ENCODE measurements at places on chromosomes 6 and 20.

DNA sequence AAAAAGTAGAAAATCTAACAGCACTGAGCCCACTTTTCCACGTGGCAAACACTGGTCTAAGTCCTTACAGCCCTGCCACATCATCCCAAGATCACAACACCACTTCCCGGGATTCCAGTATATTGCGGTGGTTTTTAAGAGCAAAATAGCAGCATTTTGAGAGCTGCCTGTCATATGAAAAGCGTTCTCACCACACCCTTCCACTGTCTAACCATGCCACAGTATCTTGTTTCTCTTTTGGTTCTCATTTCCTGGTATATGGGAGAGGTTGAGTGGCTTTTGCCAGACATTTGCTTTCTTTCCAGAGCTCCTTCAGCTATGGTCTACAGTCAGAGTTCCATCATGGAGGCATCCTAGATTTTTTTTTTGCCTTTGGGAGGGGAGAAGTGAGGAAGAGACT lies 243.0 kb downstream of the TSHZ2 start:
- no peak for DNase-seq

DNA sequence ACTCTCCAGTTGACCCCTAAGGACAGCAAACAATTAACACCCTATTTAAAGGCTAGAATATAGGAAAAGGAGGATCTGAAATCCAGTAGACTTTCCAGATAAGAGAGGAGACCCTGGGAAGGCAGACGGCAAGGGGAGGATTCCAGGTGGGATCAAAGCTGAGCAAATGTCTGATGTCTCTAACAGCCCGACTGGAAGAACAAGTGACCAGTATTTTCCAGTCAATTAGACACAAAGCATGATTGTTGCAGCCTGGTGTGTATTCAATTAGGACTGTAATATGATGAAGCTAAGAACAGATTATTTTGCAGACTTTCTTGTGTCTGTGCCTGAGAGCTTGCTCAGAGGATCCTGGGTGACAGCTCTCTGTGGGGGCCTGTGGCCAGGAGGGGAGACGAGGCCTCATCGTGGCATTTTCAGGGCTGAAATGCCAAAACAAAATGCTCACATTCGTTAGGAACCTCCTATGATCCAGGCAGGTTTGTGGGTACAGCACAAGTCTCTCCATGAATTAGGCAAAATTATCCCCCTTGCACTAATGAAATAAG lies 471.8 kb upstream of the AGPAT4 start:
- DNase-seq = no peak

DNA sequence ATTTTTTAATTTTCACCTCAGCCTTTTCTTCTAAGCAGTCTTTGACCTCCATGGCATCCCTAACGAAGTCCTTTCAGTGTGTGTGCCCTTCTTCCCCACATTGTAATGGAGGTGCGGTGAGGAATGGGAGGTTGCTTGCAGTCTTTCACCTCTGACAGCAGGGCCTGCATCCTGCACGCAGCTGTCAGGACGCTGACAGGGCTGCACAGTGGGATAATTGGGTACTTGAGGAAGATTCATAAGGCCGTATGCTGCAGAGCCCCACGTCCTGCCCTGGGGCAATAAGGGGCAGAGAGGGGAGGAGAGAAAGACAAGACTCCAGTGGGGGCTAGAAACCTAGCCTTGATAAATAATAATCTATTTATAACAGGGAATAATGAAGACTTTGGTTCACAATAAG lies 184.7 kb downstream of the SAMD5 start:
- DNase-seq = no peak

DNA sequence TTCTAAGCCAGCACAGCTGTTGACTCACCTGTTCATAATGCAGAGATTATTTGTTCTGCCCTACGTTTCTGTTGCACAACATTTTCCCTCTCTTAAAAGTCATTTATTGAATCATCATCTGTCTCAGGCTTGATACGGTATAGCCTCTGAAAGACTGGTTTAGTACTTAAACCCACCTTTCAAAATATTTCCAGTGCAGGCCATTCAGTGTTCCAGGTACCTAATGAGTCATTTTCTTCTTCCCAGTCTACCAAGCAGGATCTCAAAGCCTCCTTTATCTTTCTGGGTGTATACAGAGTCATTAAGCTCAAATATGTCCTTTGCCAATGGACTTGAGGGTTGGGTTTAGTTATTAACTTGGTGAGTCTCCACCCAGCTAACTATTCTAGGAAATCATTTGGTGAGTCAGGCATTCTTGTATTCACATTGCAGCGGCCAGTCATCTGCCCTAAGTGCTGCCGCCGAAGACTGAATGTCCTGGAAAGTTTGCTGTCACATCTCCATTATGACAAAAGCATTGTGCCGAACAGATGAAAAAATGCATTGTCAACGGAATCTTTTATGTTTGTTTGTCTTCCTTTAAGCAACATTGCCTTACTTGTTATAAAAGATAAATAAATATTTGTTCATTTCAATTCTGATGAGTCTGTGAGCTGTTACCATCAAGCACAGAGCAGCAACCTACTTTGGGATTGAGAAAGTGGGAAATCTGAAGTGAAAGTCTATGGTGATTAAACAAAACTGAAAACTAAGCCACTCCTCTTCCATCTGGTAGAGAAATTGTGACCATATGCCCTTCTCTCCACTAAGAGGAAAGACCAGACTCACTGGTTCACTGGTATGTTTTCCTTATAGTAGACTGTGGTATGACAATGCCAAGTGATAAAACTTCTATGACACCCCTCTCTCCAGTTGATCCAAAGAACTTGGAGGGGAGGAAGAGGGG lies 14.3 kb upstream of the FAM135A start:
- peak; percentile 31 for DNase-seq

- peak; percentile 67 for DNase-seq
These were observed 64.3 kb downstream of the ANKS1A start for GRCh38 chr6:34953061-34954025.

- DNase-seq = no peak
These were observed 737.8 kb upstream of the NRSN1 start for GRCh38 chr6:23388086-23388783.

GRCh38 chr6:14671261-14671681 lies 553.7 kb downstream of the CD83 start:
- DNase-seq = peak; percentile 44

DNA sequence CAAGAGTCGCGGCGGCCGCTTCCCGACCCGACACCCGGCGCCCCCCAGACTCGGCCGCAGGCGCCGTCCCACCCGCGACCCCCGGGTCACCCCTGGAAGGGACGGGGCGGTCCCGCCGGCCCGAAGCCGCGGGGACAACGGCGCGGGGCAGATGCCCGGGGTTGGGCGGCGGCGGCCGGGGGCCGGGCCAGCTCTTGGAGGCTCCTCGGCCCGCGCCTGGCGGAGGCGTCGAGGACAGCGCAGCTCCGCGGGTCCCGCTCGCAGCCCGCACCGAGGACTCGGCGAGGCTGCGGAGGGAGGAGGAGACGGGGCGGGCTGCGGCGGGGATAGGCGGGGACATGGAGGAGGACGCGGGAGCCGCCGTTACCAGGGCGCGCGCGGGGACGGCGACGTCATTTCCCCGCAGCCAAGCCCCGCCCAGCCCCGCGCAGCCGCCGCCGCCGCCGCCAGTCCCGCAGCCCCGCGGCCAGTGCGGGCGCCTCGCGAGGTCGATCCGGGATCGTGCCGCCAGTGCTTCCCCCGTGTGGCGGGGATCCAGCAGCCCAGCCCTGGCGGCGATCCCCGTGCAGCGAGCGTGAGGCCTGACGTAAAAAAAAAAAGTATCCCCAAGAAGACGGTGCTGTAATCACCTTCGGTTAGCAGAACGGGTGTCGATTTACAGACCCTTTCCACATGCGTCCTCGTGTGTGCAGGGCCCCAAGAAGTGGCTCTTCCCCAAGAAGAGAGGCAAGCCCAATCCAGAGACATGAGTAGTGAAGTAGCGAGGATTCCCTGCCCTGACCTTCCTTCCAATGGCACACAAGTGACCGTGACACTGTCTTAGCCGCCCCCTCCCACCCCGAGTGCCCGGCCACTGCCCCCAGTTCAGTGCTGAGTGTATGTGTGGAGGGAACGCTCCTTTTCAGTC lies at the start of gene FAM184A:
TSS of gene FAM184A (minus strand) at position 289 of the 907 bp plus-strand sequence. CDS start 365 bp downstream, outside the sequence.
- peak; percentile 37 for DNase-seq

DNA sequence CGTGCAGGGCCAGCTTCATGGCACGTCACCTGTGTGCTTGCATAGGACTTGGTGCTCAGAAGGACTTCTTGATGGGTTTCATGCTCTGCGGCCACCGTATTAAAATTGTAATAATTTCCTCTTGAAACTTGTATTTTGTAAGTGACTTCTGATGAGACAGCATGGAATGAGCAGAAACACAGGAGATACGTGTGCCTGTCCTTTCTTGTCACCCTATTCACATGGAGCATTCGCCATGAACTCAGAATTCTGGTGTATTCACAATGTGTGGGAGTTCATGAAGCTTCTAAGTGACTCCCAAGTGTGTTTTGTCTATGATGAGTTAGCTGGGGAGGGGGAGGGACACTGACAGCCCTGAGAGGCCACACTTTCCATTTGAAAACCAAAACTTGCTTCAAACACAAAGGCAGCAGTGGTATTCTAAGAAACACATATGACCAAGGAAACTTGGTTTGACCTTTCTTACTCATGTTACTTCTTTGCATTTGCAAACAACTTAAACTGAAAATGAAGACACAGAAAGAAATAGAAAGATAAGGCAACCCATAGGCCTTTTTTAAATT lies 92.1 kb upstream of the NEDD9 start:
- DNase-seq = no peak

GRCh38 chr6:10201606-10202510 lies 213.0 kb downstream of the TFAP2A start:
- DNase-seq = no peak

GRCh38 chr6:126672649-126673048 lies 332.7 kb downstream of the CENPW start:
- DNase-seq = peak; percentile 52

- peak; percentile 90 for DNase-seq
These were observed 77.1 kb downstream of the NINL start for GRCh38 chr20:25508083-25508770.

DNA sequence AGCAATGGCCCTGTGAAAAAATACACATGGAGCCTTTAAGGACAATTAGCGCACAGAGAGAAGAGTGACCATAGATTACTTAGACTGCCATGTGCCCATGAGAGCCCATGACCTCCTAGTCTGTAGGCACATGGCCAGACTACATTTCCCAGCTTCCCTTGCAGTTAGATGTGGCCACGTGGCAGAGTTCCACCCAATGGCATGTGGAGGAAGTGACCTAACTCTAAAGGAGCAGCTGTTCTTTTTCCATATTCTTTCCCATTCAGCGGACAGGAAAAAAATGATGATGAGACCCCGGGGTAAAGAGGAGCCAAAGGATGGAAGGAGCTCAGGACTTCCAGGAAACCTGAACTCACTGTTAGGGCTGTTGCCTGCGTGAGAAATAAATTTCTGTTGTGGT lies 116.6 kb downstream of the CBLN4 start:
- DNase-seq = no peak

DNA sequence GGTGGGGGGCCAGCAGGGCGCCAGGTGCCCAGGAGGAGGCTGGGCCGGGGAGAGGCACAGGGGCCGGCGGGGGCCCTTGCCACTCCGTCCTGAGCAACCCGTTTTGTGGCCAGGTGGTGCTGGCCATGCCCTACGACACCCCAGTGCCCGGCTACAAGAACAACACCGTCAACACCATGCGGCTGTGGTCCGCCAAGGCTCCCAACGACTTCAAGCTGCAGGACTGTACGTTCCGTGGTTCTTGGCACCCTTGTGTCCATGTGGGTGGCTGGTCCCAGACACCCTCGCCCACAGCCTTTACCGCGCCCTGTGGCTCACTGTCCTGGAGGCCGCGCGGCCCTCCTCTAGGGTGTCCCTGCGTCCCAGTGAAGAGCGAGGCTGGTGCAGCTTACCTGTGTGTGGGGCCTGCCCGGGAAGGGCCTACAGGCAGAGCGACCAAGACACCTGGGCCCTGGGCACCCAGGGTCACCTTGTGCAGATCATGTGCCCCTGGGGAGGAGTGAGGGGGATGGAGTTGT lies 28.7 kb downstream of the PYGB start:
- no peak for DNase-seq

GRCh38 chr6:85451565-85452306 lies 1.9 kb downstream of the NT5E start:
- DNase-seq = no peak

GRCh38 chr20:47117773-47118172 lies 223.1 kb downstream of the EYA2 start:
- no peak for DNase-seq

DNA sequence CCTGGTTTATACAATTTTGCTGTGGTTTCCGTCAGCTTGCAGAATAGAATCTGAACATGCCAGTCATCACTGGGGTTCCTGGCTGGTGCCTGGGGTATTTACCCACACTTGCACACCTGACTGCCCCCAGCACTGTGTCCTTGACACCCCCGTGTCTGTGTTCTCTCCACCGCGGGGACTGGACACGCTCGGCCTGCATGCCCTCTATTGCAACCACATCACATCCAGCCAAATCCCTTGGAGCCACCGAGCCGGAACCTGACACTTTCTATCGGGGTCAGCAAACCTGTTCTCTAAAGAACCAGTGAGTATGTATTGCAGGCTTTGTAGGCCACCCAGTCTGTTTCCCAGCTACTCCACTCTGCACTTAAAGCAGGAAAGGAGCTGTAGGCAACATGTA lies 527.5 kb downstream of the PRKN start:
- no peak for DNase-seq

DNA sequence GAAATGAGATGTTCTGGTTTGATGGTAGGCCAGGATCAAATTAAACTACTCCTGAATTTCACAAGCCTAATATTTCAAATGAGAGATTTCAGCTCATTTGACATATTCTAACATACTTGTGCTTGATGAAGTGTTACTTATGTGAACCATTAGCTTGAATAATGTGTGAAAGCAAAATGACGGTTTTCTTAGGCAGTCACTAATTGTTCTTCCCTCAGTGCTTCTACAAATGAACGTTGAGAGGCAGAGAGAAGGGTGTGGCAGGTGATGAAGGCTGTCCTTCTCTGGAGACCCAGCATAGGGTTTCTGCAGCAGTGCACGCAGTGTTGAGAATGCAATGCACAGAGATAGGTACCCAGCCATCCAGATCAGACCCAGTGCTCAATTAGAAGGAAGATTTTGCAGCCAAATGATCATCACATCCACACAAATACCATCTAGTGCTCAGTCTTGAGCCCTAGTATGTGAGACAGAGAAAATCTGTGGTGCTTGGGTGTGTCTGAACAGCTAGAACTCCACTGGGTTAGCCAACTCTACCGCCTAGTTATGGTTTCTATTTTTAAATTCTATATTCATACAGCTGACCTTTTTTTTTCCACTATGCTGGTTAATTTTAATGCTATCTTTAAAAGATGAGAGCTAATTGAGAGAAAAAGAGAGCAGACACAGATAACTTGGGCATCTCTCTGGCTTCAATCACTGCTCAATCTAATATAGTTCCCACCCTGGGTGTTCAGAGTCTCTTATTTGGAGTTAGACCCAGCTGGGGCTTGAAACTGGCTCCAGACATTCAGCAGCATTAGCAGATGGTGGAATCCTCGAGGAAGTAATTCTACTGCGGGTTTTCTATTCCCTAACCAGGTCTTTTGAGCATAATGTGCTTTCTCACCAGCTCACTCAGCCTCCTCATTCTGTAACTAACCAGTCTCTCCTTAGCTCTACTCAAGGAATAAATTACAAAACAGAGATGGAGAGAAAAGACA lies 4.4 kb upstream of the MYLIP start:
- DNase-seq = no peak

All from fibroblast of gingiva (primary cell).